Prostate gland (tissue), 2 donors: ENCODE measurements at places on chromosomes 2 and 18. TPM values are rescaled to one million over a fixed set of nuclear protein-coding genes. Genes with fewer than 3 reads are reported as not detected.

The MPP4 gene
- not detected for total RNA-seq

The DLX1 gene
- total RNA-seq = not detected

The NPPC gene
- 6.4 TPM for total RNA-seq

The CROCC2 gene
- total RNA-seq = not detected

The MFF gene
- 180 TPM for total RNA-seq

The EFR3B gene
- 1.6 TPM for total RNA-seq

The PLCL1 gene
- 6.7 TPM for total RNA-seq

The BBS5 gene
- 7.7 TPM for total RNA-seq

DNA sequence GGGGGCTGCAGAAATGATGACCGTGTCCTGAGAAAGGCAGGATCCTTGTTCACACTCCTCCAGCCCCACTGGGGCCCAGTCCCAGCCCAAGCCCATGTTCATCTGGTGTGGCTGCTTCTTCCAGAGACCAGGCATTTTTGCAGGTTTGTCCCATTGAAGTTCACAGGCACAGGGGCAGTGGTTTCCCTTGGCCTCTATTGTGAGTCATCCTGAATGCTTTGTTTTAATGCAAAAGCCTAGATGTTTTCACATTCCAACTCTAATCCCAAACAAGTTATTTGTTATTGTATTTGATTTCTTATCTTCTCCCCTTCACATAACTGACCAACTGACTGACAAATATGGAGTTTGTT is 426.4 kb upstream of the ID2 start:
- no peak for DNase-seq

DNA sequence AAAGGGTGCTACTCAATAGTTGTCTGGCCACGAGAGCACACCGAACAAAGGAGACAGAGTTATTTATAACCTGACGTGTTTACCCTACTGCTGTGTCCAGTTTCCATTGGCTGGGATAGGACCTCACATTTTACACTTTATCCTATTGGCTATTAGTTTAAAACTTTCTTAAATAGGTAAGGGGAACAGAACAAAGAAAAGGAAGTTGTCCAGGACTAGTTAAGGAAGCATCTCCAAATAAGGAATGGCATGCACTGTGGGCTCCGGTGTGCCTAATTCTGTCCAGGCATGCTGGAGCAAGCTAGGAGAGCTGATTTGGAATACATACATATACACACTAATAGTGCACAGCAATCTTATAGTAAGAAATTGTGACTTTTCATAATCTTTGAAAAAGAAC is 72.2 kb downstream of the CAB39 start:
- peak; percentile 57 for DNase-seq

DNA sequence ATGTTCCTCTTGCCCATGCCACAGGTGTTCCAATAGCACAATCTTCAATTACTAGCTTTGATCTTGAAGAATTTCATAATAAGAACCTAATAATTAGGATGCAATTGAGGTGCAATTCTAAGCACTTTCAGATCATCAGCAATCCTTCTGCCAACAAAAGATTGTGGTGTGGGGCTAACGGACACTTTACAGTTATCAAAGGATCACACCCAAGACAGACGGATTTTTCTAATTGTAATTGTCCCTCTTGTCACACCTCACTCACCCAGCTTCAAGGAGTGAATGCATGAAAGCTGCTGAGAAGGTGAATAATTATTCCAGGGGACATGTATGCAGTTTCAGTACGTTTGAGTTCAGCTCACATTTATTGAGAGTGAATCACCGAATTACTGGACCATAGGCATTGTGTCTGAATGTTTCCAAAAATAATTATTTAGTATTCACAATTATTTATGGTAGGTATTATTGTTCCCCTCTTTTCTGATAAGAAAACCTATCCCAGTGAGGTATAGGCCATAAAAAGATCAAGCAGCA is 438.5 kb upstream of the TRIB2 start:
- DNase-seq = no peak

DNA sequence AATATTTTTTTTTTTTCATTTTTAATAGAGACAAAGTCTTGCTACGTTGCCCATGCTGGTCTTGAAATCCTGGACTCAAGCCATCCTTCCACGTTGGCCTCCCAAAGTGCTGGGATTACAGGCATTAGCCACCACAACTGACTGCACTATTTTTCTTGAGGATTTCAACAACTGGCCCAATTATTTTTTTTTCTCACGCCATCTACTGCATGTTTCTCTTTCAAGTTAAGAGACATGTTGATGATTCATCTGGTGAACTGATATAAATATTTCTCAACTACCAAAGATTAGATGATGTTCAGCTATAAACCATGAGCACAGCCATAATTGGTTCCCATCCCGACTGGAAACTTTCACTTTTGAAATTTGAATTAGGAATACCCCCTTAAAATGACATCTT is 688.4 kb upstream of the SYT4 start:
- no peak for DNase-seq

DNA sequence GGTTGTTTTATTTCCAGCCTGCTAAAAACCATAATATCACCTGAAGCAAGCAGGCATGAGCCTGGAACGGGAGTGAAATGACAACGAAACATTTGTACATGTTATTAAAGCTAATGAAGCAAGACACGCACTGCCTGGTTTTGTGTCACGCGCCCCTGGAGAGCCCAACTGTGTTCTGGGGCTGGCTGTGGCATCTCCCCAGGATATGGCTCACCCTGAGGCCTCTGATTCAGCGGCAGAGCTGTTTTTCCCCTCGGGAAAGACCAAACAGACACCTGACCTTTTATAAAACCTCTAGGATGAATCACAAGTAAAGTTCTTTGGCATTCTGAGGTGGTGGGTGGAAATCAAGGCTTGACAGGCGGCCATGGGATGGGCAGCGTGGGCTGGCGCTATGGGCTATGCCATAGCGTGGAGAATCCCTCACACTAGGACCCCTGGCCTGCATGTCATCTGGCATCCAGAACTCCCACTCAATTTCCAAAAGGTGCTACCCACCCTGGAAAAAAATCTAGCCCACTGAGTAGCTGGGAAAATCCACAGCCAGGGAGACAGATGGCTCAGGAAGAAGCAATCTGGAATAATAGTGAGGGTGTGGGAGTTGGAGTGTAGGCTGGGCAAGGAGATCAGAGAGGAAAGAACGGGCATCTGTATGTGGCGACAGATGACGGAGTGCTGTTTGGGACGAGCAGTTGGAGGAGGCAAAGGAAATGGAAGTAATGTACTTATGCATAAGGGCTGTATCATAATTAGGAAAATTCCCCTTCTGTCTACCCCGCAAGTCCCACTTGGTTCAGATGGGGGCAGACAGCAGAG is 262.0 kb downstream of the AFF3 start:
- no peak for DNase-seq

DNA sequence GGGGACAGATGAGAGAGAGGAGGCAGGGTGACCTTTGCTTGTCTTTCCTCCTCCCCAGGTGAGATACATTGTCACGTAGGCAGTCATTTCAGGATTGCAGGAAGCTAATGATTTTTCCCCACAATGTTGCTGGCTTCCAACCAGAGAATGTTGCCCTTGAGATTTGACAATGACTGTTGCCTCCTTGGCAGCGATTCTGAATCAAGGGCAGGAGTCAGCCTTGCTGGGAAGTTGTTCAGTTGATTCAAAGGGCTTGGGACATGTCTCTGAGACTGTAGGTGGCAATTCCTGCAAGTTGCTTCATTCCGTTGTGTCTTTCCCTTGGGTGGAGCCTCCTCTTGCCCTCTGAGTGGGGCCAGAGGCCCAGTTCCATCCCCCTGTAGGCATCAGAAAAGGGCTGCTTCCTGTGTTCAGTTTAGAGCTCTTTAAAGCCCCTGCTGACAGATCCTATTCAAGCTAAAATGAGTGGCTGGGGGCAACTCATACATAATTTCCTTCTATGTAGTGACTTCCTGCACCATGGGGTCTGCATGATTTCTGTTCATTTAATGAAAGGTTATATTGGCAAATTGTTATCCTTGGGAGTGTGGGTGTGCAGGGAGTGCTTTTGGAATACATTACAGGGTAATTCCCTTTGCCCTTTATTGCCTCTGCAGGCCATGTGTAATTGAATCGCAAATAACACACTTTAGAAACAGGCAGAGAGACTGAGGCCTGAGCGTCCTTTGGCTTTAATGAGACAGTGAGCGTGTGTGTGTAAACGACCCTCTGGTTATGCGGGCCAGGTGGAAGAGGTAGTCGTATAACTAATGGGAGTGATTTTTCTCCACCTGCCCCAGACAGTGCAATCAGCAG is 52.4 kb downstream of the GPR39 start:
- no peak for DNase-seq

DNA sequence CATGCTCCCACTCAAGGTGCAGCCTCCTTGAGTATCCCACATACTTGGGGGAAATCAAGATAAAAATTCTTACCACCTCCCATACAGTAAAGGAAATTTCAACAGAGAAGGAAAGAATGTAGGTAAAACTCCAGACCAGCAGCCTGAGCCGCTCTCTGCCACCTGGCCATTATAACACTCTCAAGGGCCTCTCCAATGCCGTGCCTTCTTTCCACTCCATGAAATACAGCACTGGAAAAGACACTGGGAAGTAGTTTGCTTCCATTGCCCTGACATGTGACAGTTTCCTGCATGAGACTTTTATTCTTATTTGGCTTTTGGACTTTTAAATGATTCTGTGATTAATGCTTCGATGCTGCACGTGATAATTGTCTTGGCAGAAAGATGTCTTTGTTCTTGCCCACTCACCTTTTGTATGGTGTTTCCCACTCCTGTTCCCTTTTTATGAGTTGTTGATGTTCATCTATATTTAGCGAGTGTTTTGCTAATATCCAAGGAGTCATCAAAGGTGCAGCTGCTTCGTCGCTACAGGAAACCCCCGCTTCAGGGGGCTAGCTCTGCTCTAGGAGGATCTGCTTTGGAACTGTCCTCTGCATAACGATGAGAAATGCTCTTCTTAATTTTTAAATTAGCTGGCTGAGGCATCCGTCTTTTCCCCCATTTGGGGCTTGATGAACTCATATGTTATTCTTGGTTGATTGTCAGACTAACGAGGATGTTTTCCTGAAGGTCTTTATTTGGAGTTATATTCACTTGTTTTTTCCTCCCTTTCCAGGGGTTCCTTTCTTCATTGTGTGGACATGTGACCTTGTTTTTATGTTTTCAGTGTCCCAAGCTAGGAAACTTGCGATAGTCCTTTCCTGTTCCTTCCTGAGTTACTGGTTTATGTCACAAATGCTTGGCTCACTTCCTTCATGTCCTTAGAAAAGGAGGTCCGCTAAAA is 179.4 kb downstream of the TXNL1 start:
- DNase-seq = no peak

GRCh38 chr18:59484131-59484530 is 125.1 kb upstream of the LMAN1 start:
- no peak for DNase-seq

DNA sequence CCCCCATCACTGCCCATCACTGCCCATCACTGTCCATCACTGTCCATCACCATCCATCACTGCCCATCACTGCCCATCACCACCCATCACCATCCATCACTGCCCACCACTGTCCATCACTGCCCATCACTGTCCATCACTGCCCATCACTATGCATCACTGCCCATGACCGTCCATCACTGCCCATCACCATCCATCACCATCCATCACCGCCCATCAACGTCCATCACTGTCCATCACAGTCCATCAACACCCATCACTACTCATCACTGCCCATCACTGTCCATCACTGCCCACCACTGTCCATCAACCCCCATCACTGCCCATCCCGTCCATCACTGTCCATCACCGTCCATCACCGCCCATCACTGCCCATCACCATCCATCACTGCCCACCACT is 57.8 kb upstream of the OTOS start:
- DNase-seq = no peak
